GF-D8 (cell line): ENCODE measurements at places on chromosomes 13 and 19.

- DNase-seq = no peak
These were observed 31.2 kb downstream of the CEBPG start for GRCh38 chr19:33404506-33405253.

- no peak for DNase-seq
These were observed 758 bp upstream of the CACNG7 start for GRCh38 chr19:53908106-53908934.

DNA sequence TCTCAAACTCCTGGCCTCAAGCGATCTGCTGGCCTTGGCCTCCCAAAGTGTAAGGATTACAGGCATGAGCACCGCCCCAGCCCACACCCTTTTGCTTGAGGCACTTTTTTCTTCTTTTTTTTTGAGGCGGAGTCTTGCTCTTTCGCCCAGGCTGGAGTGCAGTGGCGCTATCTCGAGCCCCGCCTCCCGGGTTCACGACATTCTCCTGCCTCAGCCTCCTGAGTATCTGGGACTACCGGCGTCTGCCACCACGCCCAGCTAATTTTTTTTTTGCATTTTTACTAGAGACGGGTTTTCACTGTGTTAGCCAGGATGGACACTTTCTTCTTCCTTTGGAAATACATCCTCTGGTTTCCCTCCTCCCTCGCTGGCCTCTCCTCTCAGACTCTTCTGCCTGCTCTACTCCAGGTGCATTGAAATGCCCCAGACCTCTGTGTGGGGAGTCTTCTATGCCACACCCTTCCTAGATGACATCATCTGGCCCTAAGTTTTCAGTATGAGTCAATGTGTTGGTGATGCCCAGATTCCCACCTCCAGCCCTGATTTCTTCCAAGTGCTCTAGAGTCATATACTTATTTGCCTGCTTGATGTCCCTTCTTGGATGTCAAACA, 20.7 kb upstream of the TPT1 start:
- DNase-seq = no peak

- DNase-seq = no peak
These were observed 7.0 kb downstream of the COL5A3 start for GRCh38 chr19:10003271-10003670.

DNA sequence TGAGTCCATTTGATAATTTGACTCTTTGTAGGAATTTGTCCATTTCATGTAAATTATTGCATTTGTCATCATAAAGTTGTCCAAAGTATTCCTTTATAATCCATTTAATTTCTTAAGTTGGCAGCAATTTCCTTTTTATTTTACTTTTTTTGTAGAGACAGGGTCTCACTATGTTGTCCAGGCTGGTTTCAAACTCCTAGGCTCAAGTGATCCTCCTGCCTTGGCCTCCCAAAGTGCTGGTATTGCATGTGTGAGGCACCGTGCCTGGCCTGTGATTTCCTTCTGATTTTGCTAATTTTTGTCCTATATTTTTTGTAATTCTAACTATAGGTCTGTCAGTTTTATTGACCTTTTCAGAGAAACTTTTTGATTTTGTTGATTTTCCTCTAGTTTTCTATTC, 84.9 kb downstream of the URI1 start:
- no peak for DNase-seq

GRCh38 chr19:13952931-13953531, 722 bp downstream of the DCAF15 start:
- DNase-seq = no peak

GRCh38 chr13:114145722-114146121, 13.3 kb upstream of the RASA3 start:
- DNase-seq = no peak

DNA sequence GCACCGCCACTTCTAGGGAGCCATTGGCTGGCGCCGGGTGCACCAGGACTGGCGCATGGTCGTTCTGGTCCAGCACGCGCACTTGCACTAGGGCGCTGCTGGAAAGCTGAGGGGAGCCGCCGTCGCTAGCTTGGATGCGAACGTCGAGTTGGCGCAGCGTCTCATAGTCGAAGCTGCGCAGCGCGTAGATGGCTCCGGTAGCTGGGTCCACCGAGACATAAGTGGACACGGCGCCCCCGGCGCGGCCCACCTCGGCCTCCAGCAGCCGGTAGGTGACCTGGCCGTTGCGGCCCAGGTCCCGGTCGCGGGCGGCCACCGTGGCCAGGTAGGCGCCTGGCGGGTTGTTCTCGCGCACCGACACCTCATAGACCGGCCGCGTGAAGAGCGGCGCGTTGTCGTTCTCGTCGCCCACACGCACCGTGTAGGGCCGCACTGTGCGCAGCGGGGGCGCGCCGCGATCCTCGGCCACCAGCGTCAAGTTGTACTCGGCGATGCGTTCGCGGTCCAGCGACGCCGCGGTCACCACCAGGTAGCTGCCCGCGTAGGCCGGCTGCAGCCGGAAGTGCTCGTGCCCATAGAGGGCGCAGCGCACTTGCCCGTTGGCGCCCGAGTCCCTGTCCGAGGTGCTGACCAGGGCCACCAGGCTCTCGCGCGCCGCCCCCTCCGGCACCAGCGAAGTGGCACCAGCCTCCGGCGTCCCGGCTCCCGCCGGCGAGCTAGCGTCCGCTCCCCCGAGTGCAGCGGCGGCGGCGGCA, 1.7 kb downstream of the PCDH8 start:
- no peak for DNase-seq

DNA sequence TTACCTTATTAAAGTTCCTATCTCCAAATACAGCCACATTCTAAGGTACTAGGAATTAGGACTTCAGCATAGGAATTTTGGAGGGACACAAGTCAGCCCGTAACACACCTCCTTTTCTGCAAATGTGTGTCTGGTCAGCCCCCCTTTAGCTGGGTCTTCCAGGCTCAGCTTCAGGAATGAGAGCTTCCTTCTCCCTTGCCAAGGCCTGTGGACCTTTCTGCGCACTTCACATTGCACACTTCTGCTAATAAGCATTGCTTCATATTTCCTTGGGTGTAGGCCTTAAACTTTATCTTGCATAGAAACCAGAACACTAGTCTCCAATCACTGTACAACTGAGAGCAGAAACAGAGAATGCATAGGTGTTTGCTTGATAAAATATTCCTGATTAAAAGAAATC, 4.5 kb upstream of the STK24 start:
- no peak for DNase-seq

DNA sequence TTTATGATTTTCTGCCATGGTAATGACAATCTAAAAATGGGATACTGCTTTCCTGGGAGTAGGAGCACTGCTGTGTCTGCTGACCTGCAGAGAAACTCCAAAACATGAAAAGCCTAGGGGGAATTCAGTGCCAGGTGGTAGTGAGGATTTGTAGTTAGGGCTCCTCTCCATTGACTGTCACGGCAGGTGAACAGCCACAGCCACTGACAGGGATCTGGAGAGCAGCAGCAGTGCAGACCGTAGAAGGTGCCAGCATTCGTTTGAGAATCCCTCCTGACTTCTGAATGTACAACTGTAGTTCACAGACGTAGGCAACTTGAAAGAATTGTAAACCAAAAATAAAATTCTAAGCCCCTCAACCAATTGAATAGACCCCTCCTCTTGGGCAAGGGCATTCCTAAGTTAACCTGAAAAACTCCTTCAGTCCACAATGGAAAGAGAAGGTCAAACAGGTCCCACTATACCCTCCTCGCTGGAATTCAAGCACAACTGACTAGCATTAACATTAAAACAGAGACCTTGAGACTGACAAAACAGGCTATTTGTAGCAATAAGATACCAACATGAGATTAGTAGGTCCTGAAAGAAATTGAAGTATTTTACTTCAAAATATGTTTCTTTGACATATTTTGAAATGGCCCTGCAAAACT, 1328.8 kb downstream of the OLFM4 start:
- DNase-seq = no peak

- no peak for DNase-seq
These were observed 2.7 kb downstream of the ZNF709 start for GRCh38 chr19:12481781-12482508.

DNA sequence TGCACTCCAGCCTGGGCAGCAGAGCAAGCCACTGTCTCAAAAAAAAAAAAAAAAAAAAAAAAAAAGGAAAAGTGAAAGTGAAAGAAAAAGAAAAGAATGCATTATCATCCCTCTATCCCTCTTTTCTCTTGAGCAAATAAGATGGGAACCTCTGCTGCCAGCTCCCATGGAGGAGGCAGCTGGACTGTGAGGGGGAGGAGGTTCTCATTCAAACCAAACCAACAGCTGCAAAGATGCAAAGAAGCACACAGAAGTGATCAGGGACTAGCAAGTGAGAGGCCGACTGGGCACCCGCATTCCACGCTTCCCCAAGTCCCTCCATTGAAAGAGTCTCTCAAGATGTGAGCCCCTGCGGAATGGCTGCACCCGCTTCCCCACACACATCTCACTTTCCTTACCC, 63.5 kb downstream of the TSHZ3 start:
- no peak for DNase-seq

- DNase-seq = no peak
These were observed 9.4 kb downstream of the SLC25A23 start for GRCh38 chr19:6450166-6450565.

GRCh38 chr19:38736413-38737280, 7.6 kb downstream of the CAPN12 start:
- DNase-seq = no peak

GRCh38 chr19:33558151-33558550, 36.6 kb upstream of the PEPD start:
- DNase-seq = no peak

DNA sequence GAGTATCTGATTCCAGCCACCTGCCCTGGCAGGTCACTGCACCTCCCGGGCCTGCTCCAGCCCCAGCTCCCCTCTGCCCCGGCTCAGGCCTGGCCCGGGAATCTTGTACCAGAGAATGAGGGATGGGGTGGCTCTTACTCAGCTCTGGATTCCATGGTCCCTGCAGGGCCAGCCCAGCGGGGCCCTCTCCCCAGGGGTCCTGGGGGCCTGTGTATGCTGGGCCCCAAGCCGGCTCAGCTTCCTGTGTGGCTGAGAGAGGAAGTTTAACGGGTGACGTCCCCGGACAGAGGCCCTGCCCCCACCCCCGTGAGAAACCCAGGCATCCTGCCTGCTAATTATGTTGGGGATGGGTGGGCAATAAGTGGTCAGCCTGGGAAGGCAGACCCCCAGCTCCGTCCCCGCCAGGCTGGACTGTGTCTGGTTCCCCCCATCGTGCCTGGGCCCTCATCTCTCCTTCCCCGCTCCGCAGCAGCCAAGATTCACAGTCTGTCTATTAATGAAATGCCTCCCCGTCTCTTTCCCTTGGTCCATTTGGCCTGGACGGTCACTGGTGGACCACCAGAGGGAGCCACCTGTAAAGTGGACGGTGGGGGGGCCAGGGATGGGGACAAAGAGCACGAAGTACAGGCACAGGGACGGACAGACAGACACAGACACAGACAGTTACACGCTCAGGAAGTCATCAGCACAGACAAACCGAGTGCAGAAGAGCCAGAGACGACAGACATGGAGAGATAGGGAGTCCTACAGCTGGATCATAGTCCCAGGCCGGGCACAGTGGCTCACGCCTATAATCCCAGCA, at the start of gene DENND1C:
Gene DENND1C (minus strand): TSS at position 247 of the 802 bp plus-strand sequence. CDS start 92 bp downstream, at position 155.
- DNase-seq = peak; percentile 43

GRCh38 chr13:40336228-40337221, 329.9 kb downstream of the FOXO1 start:
- DNase-seq = no peak

GRCh38 chr19:44303976-44304568, 753 bp downstream of the ZNF235 start:
- no peak for DNase-seq

GRCh38 chr19:16368385-16369305, 44.0 kb downstream of the KLF2 start:
- DNase-seq = no peak

GRCh38 chr13:105972306-105972721, 563.1 kb downstream of the EFNB2 start:
- no peak for DNase-seq

DNA sequence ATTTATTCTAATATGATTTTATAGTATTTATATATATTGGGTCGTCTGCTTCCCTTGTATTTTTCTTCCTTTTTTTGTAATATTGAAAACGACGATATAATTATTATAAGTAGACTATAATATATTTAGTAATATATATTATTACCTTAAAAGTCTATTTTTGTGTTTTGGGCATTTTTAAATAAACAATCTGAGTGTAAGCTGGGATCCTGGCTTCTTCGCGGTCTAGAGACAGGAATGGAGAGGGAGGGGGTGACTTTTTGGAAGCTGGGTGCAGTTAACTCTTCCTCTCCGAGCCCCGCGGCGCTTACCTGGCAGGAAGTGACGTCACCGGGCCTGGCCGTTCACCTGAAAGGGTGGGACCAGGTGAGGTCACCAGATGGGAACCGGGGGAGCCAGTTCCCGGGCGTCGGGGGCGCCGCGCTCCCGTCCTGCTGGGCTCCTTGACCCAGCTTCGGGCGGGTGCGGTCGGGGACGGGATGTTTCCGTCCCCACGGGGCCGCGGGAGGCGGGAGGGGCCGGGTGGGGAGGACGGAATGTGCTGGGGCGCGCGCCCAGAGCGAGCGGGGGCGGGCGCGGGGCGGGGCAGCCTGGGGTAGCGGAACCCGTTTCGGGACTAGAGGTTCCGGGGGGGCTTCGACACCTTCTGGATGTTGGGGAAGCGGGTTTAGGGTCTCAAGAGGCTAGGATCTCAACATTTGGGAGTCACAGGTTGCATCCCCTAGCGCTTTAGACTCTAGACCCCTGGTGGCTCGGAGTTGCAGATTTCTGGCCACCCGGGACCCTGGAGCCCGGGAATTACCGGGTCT, 2.8 kb downstream of the ZFP36 start:
- DNase-seq = peak; percentile 35

DNA sequence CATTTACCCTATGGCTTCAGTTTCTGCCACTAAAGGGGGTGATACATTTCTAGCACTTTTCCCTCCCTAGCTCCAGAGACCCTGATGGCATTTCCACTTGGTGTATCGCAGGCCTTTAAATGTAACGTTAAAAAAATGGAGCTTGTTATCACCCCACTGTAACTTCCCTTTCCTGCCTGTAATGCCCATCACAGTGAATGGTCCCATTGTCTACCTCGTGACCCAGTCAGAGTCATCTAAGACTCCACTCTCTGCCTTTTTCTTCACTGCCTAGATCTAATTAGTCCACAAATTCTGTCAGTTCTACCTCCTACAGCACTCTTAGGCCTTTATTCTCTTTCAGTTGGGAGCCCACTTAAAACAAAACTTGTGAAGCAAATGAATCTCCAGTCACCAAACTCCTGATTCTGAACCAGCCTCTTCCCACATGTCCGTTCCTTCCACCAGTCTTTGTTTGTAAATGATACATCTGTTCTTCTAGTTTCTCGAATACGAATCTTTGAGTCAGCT, 64.8 kb downstream of the NHLRC3 start:
- no peak for DNase-seq

DNA sequence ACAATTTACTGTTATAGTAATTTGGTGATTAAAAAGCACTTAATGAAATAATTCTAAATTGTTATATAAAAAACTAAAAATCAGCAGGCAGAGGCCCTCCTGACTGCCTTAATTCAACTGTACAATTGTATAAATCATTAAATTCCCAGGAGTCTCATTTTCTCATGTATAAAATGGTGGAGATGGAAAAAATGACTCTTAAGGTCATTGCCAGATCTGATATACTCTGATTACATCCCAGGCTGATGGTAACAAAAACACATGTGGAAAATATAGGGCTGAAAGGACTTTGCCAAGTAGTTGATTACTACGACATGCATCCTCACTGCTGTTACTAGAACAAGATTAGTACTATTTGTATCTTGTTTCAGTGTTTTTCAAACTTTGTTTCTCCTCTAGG, 1020.0 kb upstream of the SLC10A2 start:
- DNase-seq = no peak

GRCh38 chr13:28067491-28067890, 32.9 kb downstream of the FLT3 start:
- no peak for DNase-seq
